Chondrocyte (in vitro differentiated cells): ENCODE measurements at places on chromosomes 6 and 20.
A peak's percentile ranks its signal among the peaks of the same experiment; 100 is the strongest.

DNA sequence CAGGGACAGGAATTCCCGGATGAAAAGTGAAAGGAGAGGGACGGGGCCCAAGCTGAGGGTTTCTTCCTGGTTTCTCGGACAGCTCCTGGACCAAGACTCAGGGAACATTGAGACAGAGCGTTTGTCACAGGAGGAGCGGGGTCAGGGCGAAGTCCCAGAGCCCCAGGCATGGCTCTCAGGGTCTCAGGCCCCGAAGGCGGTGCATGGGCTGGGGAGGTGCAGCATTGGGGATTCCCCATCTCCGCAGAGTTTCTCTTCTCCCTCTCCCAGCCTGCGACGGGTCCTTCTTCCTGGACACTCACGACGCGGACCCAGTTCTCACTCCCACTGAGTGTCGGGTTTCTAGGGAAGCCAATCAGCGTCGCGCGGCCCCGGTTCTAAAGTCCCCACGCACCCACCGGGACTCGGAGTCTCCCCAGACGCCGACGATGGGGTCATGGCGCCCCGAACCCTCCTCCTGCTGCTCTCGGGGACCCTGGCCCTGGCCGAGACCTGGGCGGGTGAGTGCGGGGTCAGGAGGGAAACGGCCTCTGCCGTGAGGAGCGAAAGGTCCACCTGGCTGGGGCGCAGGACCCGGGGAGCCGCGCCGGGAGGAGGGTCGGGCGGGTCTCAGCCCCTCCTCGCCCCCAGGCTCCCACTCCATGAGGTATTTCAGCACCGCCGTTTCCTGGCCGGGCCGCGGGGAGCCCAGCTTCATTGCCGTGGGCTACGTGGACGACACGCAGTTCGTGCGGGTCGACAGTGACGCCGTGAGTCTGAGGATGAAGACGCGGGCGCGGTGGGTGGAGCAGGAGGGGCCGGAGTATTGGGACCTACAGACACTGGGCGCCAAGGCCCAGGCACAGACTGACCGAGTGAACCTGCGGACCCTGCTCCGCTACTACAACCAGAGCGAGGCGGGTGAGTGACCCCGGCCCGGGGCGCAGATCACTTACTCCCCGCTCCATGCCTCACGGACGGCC, 54.6 kb upstream of the POLR1H start:
- DNase-seq, result no peak

- no peak for DNase-seq
Measured at GRCh38 chr6:56222499-56222898, 24.9 kb downstream of the COL21A1 start.

GRCh38 chr6:145372671-145373151, 362.6 kb downstream of the EPM2A start:
- no peak for DNase-seq

DNA sequence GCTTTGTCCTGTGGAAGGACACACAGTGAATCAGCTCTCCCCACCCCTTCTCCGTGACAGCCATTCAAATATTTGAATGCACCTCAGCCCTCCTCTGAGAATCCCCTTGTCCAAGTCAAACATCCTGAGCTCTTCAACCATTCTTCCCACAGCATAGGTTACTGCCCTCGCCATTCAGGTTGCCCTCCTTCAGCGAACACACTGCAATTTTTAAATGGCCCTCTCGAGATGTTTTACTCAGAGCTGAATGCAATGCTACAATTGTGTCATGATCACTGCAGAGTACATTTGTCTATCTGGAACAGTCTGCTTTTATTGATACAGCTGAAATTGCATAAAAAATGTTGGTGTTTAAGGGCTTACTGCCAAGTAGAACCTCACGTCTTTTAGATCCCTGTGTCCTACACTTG, 48.9 kb downstream of the SLC2A12 start:
- DNase-seq, result no peak

- DNase-seq, result no peak
Measured at GRCh38 chr6:15894973-15895725, 232.3 kb upstream of the DTNBP1 start.

- peak; percentile 81 for DNase-seq
Measured at GRCh38 chr6:43123461-43124314, 47.4 kb upstream of the SRF start.

DNA sequence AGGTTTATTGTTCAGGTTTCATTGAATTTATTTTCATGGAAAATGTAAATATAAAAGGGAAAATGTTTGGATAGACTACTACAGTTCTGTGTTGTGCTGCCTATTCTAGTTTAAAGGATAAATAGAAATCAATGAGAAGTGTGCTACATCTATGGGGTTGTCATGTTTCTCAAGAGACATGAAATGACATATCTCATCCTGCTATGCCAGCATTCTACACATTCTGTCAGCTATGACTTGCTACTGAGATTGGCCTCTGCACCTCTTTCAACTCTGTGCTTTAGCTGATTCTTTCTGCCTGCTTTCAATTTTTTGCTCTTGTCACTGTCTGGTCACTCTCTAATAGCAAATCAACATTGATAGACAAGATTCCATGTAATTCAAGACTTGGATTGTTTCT, 33.8 kb upstream of the COL19A1 start:
- no peak for DNase-seq

DNA sequence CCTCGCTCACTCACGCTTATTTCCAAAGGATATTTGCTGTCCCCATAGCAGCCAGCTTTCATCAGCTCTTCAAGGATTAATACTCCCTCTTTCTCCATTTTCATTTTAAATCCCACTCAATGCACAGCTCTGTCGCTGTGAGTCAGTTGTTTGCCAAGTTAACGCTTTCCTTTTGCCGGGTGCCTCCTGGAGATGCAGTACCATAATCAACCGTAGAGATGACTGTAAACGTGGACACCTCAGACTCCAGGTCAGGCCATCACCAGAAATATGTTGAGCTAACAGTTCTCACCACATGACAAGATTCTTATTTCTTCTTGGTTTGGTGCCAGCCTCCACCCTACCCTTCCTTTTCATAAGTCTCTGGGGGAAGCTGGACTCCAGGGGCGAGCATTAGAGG, 66.6 kb upstream of the TAB2 start:
- no peak for DNase-seq

DNA sequence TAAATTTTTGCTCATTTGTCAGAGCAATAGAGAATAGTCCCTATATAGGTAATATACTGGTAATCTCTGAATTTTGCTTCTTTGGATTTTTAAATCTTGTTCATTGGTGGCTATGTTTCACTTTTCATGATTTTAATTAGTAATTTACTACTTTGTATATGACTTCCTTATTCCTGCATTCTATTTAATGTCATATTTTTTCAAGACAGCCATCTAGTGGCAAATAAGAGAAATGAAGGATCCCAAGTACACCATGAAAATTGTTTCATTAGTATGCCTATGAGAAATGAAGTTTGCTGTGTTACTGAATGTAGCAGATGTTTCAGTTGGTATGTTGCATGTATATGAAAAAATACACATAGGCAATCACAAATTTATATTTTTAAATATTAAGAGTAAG, 82.4 kb downstream of the ZNF292 start:
- no peak for DNase-seq

DNA sequence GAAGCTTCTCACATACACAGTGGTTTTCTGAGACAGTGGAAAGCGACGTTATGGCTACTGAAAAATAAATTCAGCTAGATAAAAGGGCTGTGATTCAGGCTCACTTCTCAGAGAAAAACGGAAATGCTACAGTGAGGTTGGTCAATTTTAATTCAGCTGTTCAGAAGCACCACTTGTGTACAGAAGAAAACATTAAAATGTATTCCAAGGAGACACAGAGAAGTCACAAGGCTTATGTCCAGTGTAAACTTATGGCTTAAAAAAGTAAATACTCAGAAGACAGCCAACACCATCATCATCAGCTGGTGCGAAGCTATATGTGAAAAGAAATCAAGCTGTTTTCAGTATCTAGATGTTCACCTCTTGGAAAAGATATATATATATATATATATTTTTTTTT, 68.6 kb downstream of the ABHD12 start:
- DNase-seq, result no peak

- no peak for DNase-seq
Measured at GRCh38 chr6:74222768-74223333, 526.8 kb downstream of the CD109 start.

GRCh38 chr6:142455957-142456589, 154.3 kb downstream of the ADGRG6 start:
- no peak for DNase-seq

- no peak for DNase-seq
Measured at GRCh38 chr20:63402181-63402859, 41.2 kb upstream of the CHRNA4 start.

GRCh38 chr20:57662456-57663240, 42.4 kb upstream of the ZBP1 start:
- DNase-seq, result peak; percentile 81

- no peak for DNase-seq
Measured at GRCh38 chr6:85186546-85187175, 263.2 kb upstream of the NT5E start.

DNA sequence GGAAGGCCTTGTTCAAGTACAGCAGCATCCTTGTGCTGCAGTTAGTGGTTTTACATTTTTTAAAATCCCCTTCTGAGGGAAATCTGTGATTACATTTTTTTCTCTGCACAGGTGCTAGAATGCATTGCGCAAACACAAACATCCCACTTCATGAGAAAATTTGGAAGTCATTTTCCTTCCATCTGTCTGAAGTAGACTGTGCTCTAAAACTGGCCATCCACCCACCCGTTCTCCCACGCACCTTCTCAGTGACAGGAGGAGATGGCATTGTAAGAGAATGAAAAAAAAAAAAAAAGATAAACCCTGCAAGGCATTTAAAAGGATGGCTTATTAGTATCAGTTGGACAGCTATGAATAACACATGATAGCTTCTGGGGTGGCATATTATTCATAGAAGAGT, 65.0 kb downstream of the SOBP start:
- DNase-seq, result no peak

DNA sequence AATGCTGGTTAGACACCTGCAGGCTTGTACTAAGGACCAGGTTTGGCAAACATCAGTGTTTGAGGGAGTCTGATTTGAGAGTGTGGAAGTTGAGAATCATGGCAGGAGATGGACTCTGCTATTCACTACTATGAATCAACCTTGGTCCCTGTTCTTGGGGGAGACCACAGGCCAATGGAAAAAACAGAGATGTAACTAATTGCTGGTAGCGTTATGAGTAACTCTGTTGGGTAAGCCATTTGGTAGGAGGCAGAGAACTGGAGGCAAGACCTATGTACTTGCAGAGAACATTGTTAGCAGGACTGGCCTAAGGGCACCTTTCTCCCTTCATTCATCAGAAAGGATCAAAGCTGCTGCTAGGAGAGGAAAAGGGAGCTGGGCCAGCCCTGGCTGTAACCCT, 8.3 kb upstream of the WFDC2 start:
- DNase-seq, result no peak

- no peak for DNase-seq
Measured at GRCh38 chr6:102736941-102737368, 1343.4 kb downstream of the GRIK2 start.
